ENCODE measurements at places on chromosomes 11 and 22.

DNA sequence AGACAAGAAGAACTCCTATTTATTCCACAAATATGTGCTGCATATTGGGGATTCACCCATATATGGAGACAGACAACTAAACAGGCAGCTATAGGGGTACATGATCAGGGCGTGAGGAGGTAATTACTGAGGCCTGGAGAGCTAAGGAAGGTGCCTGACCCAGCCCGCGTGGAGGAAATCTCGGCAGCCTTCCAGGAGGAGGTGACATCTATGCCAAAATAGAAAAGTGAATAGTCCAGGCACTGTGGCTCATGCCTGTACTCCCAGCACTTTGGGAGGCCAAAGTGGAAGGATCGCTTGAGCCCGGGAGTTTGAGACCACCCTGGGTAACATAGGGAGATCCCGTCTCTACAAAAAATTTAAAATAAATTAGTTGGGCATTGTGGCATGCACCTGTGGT is 13.6 kb downstream of the NIPSNAP1 start:
- DNase-seq, result no peak

DNA sequence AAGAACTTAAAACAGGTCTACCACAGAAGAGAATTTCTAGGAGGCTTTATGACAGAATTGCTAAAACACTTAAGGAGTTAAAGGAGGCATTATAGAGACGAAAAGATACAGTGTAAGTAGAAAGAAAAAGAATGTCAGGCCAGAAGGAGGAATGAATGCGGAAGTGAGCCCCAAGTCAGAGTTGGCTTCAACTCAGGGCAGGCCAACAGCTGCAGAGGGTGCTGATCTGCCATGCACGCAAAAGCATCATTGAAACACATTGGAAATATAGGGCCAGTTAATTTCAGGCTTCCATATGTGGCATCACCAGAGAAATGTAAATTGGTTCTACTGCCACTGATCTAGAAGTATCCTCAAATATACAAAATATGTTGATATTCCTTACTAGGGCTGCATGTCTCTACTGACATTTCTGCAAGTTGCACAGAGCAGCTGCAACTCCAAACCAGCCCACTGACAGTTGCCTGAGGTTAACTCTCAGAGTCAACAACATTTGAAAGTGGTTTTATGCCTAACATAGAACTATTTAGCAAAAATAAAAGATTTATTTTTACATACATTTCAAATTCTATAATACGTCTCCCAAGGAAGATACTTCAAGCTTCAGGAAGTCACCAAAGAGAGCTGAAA is 324.1 kb downstream of the C11orf87 start:
- DNase-seq, result no peak

DNA sequence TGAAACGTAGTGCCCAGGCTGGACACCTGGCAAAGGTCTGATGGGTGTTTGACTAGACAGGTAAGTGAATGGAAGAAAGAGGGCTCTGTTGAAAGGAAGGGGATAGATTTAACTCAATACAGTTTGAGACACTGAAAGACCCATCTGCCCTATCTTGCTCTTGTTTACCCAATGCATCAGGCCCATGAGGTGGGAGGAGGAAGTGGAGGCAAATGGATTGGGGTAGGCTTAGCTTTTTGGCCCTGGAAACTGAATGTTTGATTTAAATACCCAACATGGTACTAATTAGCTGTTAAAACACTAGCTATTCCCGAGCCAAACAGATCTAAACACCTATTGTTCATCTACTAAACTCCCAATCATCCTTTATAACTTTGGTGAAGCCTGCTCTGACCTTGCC is 3.5 kb upstream of the UVRAG start:
- DNase-seq, result no peak

- no peak for DNase-seq
Measured at GRCh38 chr22:22161924-22162851, 82.4 kb upstream of the VPREB1 start.

GRCh38 chr11:120326228-120326627 is 1.1 kb downstream of the TLCD5 start:
- peak; percentile 56 for DNase-seq

DNA sequence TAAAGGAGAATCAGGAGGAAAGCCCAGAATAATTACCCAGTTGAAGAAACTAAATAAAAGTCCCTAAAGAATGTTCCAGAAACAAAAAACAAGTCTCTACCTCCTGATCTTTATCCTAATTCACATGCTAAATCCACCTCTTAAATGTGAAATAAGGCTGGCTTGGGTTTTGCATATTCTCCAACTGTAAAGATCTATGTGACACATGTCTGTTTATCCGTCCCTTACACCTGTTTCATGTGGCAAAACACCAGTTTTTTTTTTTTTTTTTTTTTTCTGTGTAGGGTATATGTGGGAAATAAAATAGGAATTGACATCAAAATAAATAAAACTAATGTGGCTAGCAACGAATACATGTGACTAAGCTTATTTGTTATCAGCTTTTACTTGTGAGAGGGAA is 70.5 kb downstream of the NARS2 start:
- DNase-seq, result no peak

DNA sequence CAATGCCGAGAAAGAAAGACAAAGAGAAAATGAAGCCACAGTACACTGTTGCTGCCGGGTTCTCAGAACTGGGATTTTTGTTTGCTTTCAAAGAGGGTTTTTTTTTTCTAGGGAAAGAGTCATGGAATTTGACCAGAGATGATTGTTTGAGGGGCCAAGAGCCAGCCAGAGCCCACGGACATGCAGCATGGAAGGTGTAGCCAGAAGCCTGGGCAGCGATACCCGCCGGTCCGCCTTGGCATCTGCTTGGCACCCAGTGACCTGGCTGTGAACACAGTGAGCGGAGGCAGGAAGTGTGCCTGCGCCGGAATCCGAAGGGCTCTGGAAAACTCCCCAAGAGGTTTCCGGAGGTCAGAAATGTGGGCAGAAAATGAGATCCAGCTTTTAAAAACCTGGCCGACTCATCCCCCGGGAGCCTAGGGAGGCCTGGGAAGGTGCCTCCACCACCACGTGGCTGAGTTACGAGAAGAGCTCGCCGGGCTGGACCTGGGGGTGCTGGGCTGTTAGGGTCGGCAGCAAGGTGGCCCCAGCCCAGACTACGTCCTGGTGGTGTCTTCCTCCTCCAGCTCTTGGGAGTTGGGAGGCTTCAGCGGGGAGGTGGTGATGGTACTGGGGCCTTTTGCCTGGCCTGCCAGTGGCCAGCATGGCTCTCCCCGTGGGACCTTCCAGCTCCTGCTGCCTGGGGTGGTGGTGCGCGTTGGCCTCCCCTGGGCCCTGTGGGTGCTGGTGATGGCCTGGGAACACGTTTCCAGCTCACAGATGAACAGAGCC is 61.6 kb upstream of the PPARA start:
- DNase-seq, result peak; percentile 82
